ENCODE measurements at places on chromosomes 4 and X.

DNA sequence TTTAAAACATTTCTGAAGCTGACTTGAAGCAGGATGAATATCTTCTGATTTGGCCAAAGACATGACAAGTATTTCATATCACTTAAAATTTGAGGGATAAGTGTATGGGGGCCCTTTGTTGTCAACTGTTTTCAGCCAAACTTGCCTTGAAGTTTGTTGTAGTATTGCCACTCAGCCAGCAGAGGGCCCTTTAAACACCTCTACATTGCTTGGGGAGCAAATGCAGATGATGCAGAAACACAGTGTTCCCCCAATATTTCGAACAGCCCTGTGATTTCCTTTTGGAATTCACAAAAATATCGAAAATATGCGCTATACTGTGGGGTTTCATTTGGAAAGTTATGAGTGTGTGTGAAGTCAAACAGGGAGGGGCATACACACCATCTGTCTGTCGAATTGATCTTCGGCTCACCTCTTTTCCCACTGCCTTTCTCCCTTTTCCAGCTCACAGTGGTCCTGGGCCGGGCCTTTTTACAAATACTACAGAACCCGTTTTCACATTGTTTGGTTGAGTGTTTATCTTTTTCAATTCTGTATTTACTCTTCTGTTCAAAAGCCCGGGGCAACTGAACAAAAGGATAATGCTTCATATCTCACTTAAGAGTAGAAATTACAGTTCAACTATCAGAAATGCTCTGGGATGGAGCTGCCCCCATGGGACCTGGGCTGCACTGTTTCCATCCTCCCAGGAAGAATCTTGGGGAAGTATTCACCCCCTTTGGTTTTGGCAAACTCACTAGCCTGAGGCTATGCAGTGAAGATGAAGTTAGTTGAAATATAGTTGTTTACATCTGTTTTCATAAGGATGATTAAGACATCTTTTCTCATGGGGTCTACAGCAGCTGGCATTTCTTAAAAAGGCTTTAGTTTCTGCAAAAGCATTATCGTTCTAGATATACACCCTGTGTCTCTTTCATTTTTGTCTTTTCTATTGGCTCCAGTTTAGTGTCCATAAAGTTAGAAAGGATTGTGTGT lies 137.6 kb downstream of the EGF start:
- peak; percentile 56 for DNase-seq

DNA sequence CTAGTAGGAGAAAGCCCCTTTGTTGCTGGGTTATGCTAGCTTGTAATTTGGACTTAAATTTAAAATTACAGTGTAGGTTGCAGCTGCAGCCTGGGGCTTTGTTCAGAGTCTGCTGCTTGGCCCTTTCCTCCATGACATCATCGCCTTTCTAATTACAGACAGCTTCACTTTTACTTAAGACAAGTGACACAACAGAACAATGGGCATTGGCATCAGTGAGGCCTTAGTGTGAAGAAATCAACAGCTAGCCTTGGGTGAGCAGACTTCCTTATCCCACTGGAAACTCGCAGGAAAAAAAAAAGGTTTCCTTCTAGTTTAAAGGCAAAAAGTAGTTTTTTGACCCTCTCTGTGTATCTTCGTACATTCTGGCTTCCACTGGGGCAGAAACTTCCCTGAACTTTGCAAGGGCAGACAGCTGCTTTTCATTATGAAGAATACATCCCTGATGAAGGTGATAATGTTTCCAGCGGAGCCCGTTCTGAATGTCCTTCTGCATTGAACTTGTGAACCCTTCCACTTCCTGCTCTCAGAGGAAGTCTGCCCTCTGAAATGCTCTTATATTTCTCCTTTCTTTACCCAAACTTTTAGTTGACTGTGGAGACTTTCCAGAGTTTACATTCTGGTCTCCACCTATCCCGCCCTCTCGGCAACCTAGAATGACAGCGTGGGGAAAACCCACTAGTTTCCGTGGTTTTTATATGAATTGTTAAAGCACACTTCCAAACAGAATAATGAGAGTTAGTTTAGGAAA lies 123.2 kb upstream of the FAM9C start:
- DNase-seq, result no peak

DNA sequence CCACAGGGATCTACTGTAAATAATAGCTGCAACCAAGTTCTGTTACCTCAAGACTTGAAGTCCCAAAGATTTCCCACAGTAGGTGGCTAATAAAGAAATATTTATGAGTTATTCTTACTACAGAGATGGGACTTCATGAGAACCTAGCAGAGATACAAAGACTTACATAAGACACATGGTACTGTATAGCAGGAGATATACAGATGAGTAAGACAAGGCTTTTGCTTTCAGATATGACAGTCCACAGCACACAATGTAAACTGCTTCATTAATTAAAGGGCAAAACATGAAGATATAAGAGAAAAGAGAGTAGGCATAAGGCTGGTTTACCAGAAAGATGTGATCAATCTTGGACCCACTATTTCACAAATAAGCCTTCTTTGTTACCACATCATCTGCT lies 6.6 kb downstream of the ANKRD17 start:
- DNase-seq, result no peak

DNA sequence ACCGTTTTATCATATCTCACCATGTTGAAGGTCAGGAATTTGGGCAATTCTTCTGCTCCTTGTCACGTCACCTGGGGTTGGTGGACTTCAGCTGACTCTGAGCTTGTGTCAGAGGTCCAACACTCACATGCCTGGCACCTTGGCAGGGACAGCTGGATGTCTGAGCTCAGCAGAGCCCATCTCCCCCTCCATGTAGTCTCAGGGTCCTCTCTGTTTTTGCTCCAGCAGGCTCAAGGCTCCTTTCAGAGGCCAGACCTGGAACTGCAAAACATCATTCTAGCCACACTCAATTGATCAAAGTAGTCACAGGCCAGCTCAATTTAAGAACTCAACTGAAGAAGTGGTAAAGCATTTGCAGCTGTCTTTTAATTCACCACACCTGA lies 45.4 kb downstream of the EDNRA start:
- DNase-seq, result no peak

GRCh38 chr4:38084877-38085711 lies 124.9 kb downstream of the PTTG2 start:
- DNase-seq, result no peak

GRCh38 chr4:6461301-6462165 lies 10.9 kb downstream of the PPP2R2C start:
- DNase-seq, result no peak

DNA sequence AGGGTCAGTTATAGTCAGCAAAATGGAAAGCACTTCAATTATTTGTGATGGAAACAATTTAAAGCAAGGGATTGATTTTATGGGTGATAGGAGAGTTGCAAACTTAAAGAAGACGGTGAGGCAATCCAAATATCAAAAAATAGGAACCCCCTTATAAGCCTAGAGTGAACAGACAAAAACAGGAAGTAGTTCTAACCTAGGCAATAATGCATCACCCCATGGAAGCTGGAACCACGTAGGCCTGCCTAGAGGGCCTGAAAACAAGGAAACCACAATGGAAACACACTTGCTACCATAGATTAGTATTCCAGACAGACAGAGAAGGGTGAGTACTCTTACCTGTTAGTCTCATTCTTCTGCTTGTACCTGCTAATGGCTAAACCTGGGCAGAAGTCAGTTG lies 13.5 kb upstream of the GK2 start:
- no peak for DNase-seq

GRCh38 chrX:40168480-40169011 lies 70.8 kb upstream of the BCOR start:
- DNase-seq, result no peak

DNA sequence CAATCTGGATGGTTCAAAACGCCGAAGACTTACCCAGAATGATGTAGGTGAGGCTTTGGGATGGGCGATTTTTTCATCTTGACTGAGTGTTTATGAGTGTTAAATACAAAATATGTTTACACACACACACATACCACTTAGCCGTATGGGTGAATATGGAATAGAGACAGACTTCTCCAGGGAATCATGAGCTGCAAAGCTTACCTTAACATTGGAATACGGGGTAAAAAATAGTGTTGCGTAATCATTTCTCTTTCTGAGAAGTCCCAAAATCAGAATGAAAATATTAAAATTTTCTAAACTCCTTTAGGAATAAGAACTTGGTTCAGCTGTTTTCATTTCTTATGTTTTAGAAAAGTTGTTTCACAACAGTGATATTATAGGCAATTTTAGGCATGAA lies 63.5 kb downstream of the EGF start:
- no peak for DNase-seq

DNA sequence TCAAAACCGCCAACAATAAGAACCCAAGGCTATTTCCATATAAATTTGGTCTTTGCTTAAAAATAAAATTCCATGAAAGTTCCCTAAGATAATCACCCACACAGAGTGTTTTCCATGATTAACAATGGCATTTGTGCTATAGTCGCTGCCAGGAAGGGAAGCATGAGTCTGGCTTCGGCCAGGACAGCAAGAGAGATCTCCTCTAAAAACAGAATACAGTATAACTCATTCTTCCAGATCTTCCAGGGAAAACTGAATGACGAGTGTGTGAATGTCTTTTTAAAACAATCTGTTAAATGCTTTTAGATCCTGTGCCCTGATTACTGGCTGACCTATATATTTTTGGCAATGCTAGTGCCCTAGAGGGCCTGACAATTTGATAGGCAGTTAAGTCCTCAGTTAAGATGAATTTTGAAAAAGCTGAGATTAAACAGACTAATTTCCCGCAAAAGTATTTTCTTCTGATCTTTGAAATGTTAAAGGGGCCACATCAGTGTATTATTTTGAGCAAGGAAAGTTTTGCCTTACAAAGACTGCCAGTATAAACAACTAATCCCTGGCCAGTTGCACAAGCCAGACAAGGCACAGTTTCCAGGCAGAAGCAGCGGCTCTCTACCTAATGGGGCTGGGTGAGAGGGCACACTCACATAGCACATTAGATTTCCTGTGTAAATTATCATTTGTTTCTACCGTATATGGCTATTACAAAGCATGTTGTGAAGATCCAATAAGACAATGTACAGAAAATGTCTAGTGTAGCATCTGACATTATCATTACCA lies 127.3 kb downstream of the DCHS2 start:
- DNase-seq, result no peak

- DNase-seq, result no peak
Observed at GRCh38 chr4:169337510-169337909, 66.8 kb upstream of the SH3RF1 start.

- DNase-seq, result no peak
Observed at GRCh38 chr4:22343606-22344005, 172.3 kb downstream of the ADGRA3 start.

- peak; percentile 1 for DNase-seq
Observed at GRCh38 chrX:120790118-120790517, 85.5 kb downstream of the CT47B1 start.

GRCh38 chrX:124736553-124737270 lies 390.3 kb downstream of the SH2D1A start:
- DNase-seq, result peak; percentile 8

DNA sequence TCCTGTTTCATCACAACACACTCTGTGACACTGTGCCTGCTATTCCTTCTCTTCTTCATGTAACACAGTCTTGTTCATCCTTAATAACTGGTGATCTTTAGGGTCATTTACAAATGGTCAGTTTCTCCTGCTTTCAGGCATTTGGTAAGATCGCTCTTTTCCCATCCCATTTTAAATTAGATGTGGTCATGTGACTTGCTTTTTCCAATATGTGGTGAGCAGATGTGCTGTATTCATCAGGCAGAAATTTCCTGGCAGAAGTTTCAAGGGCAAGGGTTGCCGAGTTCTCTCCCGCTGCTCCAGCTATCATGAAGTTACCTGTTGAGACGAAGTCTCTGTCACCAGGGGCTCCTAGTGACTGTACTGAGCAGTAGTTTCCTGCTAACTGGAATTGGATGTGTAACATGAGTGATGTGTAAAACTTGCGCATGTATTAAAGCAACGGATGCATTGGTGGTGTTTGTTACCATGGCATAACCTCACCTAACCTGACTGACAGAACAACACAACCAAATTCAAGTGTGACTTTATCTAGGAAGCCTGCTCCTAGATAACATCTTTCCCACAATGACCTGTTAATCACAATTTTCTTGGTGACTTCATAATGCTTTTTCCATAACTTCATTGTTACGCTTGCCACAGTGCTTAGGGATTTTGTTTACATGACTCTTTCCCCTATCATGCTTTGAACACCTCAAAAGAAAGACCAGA lies 29.5 kb upstream of the BMPR1B start:
- no peak for DNase-seq

GRCh38 chr4:125801373-125801772 lies 486.6 kb downstream of the FAT4 start:
- DNase-seq, result no peak

GRCh38 chr4:55437823-55438222 lies 42.1 kb downstream of the TMEM165 start:
- DNase-seq, result no peak

DNA sequence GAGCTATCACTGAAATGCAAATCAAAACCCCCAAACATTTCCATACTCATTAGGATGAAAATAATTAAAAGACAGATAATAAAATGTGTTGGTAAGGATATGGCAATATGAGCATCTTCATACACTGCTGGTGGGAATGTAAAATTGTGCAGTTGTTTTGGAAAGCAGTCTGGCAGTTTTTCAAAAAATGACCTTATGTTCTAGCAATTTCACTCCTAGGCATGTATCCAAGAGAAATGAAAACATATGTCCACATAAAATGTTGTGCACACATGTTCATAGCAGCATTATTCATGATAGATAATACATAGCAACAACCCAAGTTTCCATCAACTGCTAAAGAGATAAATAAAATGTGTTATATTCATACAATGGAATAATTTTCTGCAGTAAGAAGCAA lies 14.8 kb upstream of the GPRASP2 start:
- no peak for DNase-seq

DNA sequence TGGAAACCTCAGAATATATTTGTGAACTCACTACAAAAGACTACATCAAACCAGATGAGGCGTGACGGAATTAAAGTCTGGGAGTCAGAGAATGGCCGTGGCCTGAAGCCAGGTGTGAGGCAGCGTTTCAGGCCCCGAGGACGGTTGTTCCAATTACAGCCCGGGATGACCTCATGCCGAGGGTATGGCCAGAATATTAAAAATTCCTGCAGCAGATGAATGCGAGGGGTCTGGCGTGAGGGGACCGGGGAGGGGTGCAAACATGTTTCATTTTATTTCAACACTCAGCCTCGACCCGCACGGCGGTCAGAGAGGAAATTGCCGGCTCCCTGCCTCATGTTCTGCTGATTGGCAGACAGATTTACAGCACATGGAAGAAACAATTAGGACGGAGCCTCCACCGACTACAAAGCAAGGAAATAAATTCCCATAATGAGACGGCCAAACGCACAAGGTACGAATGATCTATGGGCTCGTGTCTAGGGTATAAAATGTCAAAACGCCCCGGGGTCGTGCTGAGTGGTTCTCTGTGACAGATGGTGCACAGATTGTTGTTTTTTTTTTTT lies 289.7 kb downstream of the SHOX start:
- no peak for DNase-seq

DNA sequence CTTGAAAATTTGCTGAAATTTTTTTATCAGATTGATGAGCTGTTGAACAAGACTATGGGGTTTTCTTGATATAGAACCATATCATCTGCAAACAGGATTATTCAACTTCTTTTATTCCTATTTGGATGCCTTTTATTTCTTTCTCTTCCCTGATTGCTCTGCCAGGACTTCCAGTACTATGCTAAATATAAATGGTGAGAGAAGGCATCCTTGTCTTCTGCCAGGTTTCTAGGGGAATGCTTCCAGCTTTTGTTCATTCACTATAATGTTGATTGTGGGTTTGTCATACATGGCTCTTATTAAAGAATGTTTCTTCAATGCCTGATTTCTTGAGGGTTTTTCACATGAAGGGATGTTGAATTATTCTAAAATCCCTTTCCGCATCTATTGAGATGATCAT lies 1139.5 kb downstream of the FAM133A start:
- DNase-seq, result no peak

Measured in effector memory CD8-positive, alpha-beta T cell (primary cell).